NCI-H1436 (cell line): ENCODE measurements at places on chromosomes 1 and 21.

GRCh38 chr1:100230765-100231164, 18.9 kb downstream of the DBT start:
- DNase-seq: no peak

DNA sequence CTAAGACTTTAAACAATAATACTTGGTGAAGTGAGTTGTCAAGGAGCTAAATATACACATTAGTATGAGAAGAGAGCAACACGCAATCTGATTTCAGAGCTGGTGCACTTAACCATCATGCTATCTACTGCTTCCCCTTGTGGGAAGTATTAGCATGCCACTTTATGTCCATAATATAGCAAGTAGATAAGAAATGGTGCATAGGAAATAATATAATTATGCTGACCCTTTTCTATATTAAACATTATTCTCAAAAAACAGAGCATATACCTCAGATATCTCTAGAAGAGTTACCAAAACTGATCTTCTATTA, 63.4 kb downstream of the MAGI3 start:
- peak; percentile 18 for DNase-seq

DNA sequence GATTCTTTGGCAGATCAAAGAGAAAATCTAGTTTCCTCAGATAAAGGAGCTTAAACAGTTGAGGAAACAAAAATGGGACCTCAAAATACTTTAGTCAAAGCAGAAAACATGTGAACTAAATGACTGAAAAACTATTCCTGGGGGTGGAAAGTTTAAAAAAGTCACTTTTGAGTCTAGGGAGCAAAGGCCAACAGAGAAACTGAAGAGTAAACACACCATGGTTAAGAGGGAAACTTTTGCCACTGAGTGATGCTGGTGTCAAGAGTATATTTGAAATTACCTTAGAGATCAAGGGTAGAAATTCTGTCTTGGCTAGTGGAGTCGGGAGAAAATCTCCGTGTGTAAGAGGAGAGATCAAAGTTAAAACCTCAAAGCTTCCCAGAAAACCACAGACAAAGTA, 501.2 kb upstream of the ADGRL4 start:
- no peak for DNase-seq

- no peak for DNase-seq
These were observed 9.8 kb downstream of the KCNN3 start for GRCh38 chr1:154860156-154860870.

- DNase-seq: no peak
These were observed 405.8 kb downstream of the DUSP10 start for GRCh38 chr1:221336126-221336525.

DNA sequence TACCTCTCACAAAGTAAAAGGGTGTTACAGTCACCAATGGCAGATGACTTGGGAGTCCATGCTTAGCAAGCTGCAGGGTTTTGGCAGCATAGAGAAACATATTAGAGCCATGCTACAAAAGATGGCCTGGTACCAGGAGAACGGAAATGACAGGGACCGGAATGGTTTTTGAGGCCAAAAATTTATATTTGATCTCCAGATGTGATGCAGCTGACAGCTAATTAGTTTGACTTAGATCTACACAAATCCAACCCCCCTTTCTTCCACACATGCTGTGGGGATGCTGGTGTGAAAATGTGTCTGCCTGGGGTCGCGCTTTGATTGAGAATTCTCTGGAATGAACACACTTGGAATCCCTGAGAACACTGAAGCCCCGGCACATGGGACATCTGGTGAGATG, 26.5 kb downstream of the SYF2 start:
- no peak for DNase-seq

DNA sequence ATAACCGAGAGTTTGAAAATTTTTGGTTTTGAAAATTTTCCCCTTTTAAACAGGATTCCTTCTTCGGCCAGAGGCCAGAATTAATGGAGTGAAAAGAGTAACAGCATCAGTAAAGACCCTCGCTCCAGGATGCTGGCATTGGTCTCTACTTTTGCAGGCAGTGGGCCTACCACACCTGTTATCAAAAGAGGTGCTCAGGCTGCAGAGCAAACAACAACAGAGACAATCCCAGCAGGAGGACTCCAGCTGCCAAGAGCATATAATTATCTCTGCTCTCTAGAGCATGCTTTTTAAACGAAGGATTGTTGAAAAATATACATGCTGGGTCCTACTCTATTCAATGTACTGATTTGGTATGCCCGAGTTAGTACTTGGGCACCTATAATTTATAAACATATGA, 1048.5 kb downstream of the PLA2G4A start:
- DNase-seq: peak; percentile 21

- no peak for DNase-seq
These were observed 19.1 kb upstream of the SPAG17 start for GRCh38 chr1:118204105-118204504.

- no peak for DNase-seq
These were observed 90.0 kb downstream of the SYT14 start for GRCh38 chr1:210027994-210028393.

DNA sequence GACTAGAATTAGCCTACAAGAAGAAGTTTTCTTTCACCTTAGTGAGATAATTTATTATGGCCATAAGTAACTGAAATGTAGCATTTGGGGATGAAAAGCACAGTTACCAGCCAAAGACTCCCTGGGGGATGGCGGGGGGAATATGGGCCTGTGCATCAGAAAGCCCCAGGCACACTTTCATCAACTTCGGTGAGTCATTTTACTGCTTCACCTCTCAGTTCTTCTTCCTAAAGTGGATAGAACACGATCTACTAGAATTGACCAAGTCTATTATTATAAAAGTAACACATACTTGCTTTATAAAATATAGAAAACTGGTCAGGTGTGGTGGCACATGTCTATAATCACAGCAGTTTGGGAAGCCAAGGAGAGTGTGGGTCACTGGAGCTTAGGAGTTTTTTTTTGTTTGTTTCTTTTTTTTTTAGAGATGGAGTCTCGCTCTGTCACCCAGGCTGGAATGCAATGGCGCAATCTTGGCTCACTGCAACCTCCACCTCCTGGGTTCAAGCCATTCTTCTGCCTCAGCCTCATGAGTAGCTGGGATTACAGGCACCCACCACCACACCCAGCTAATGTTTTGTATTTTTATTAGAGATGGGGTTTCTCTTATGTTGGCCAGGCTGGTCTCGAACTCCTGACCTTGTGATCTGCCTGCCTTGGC, 141.8 kb downstream of the ZZZ3 start:
- DNase-seq: no peak

DNA sequence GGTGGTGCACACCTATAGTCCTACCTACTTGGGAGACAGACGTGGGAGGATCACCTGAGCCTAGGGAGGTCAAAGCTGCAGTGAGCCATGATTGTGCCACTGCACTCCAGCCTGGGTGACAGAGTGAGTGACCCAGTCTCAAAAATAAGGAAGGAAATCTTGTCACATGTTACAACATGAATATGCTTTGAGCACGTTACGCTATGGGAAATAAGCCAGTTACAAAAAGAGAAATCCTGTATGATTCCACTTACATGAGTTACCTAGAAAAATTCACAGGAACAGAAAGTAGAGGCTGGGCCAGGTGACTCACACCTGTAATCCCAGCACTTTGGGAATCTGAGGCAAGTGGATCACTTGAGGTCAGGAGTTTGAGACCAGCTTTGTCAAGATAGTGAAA, 6.7 kb upstream of the PADI6 start:
- DNase-seq: no peak

GRCh38 chr21:42850866-42851391, 28.4 kb downstream of the WDR4 start:
- DNase-seq: no peak

- no peak for DNase-seq
These were observed 26.7 kb downstream of the ASTN1 start for GRCh38 chr1:177137814-177138213.

GRCh38 chr1:161440312-161440894, 64.9 kb upstream of the FCGR2A start:
- no peak for DNase-seq

DNA sequence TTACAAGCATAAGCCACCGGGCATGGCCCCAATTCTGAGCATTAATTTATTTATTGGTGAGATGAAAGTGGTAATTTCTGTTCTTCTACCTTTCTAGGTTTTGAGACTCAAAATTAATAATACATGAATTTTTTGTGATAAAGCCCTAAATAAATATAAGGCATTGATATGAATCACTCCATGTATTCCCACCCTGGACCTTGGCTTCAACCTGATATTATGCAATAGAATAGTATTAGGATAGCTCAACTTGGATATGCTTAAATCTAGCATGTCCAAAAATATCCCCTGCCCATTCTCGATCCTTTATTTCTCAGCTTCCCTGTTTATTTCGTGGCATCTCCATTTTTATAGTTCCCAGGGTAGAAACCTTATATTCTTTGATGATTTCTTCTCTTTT, 2.5 kb downstream of the AGL start:
- DNase-seq: no peak
